Activated CD8-positive, alpha-beta memory T cell treated with anti-CD3 and anti-CD28 coated beads for 24 hours (primary cell): ENCODE measurements at places on chromosomes 1 and 21.

GRCh38 chr1:213327017-213327667 is 276.1 kb downstream of the RPS6KC1 start:
- no peak for DNase-seq

GRCh38 chr21:17442165-17442564 is 70.7 kb upstream of the CXADR start:
- DNase-seq, result no peak

DNA sequence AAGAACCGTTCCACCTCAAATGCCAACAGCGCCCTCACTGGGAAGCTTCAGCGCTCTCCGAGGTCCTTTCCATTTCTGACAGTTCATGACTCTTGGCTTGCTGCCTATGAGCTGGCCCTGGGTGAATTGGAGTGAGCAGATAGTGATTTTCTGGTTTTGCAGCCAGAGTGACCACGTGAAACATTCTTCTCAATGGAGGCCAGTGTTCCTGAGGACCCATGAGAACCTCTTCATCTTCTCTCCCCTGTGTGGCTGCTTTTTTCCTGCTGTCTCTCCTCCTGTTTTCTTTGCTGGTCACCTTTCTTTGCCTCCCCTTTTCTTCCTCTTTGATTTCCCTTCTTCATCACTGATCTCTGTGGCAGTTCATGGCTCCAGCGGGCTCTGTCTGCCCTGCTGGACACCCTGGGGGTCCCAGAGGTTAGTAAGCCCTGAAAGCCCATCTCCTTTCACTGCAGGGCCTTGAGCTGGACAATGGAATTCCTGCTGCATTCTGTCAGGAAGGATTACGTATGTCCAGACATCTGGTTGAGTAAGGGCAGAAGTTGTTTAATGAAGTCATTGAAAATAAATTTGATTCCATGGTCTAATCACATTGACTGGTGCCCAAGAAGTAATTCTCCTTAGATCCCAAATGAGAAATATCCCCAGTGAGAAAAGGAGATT is 29.9 kb downstream of the VASH2 start:
- no peak for DNase-seq

DNA sequence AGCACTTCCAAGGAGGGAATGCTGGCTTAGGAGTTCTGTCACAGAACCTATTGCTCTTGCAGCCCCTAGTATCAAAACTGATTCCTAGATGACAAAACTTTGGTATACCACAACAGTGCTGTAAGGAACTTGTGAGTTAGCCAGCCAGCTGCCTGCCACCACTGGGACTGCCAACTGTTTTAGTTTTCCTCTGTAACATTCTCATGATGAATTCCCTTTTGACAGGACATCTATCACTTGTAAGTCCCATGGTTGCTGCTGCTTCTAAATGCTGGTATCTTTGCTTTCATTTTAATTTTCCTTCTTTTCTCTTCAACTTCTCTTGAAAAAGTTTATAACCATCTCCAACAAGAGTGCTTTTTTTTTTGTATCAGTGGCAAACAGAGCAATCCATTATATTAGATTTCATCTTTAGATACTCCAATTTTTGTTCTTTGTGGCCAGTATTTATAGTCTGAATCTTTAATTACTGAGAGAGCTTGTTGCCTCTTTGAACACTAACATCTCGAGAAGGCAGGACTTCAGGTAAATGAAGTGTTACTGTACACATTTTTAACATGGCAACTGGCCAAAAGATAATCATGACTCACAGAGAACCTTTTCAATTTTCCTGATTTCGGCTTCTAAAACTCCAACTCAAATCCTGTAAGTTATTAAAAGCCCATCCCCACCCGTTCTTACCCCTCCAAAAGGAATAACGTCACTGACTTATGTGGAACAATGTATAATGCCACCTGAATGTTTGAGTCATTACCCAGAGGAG is 19.8 kb downstream of the DBT start:
- no peak for DNase-seq

- DNase-seq, result no peak
These were observed 3.1 kb upstream of the LIN9 start for GRCh38 chr1:226312065-226312464.

DNA sequence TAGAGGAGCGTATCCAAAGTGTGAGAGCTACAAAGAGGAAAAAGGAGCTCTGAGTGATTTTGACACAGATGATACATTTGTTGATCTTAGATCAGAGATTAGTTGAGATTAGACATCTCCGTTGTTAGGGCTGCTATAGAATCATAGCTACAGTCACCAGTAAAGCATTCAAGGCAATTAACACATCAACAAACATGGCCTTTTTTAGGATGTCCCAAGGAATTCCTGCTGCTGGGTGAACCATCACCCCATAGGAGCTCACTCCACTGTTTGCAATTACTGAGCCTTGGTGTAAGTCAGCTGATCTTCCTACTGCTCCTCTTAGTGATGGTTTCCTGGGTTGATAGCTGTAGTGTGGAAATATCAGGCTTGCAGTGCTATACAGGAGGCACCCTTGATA is 6.7 kb upstream of the RSRP1 start:
- no peak for DNase-seq

DNA sequence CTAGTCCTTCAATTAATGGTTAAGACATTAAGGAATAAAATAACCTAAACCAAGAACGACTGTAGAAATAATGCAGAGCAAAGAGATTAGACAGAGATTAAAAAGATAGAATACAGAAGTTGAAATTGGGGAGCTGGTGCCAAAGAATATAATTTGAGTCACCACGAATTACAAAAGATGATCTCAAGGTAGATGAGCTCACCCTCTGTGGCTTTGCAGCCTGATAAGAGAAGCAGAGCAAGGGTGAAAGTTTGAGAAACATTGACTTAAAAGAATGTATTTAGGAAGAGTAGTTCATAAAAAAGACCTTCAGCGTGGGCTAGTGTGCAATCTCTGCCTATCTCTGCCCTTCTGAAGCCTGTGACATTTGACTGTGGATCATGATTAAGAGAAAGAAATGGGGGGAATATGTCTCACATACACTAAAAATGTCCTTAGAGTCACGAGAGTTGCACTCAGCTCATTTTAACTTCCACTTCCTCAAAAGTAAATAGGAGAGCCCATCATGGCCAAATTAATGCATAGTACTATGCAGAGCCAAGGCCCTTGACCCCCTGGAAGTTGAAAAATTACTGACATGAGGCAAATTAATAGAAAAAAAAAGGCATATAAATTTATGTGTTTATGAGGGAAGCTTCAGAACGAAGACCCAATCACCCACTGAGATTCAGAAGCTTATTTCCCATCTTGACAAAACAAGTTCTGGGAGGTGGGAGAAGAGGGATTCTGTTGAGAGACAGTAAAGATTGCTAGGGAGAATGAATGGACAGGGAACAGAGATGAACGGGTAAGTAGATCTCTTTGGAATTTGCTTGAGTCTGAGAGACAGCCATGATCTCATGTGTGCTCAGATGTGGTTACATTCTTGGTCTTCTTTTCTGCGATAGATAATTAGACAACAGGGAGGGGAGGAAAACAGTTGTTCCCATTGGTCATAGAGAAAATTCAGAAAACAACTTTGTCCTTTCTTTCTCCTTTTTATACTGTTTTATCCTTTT is 395.4 kb upstream of the LRRC7 start:
- DNase-seq, result no peak

- DNase-seq, result no peak
These were observed 53.4 kb upstream of the EDN2 start for GRCh38 chr1:41537788-41538351.

- DNase-seq, result no peak
These were observed 43.6 kb upstream of the IFFO2 start for GRCh38 chr1:19000065-19000464.

GRCh38 chr1:89883030-89883379 is 62.2 kb downstream of the LRRC8D start:
- no peak for DNase-seq

GRCh38 chr1:226586650-226587422 is 38.3 kb downstream of the STUM start:
- no peak for DNase-seq

DNA sequence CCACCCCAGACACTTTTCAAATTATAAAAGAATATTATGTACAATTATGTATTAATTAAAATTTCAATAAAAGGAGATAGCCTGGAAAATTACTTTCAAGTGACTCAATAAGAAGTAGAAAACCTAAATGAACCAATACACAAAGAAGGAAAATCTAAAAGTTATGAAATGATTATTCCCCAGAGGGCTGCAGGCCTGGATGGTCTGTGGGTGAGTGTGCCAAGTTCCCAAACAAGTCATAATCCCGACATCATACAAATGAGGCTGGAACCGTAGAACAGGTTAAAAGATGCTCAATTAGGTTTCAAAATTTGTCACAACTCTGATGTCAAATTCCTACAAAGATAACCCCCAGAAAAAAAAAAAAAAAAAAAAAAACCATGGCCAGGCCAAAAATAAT is 12.7 kb downstream of the SPATC1L start:
- DNase-seq, result no peak

DNA sequence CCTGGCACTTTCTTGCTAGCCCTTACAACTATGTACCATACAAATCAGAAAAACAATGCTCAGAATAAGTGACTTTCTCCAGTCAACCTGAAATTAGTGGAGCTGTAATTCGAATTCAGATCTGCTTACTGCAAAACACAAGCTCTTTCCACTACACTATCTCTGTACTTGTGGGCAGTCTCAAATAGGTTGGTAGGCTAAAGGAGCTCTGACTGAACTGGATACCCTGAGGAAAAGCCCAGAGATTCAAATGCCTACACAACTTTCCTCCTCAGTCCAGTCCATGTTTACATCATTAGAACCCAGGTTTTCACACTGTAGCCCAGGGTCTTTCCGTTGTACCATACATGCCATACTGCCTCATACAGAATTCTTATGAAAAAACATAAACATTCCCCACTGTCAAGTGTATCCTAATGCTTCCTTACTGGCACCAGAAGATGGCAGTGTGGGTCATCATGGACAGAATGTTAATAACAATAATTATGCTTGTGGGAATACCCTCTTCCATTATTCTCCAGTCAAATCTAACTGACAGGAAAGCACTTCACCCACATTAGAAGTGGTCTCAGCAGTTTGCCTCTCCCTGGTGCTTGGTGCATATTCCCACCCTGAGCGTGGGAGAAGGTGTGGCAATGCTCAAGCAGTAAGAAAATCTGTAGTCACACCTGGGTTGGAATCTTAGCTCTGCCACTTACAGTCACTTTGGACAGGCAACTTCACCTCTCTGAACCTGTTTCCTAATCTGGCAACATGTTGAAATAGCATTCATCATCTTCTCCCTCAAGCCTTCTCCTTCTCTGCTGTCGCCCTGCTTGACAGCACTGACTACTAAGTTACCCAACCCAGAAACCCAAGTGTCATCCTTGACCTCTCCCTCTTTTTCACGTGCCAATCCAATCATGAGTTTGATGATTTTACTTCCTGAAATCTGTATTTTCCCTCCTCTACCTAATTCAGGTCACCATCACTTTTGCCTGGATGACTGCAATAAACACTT is 14.4 kb upstream of the ZFYVE9 start:
- no peak for DNase-seq

GRCh38 chr1:233867028-233867427 is 37.4 kb upstream of the SLC35F3 start:
- DNase-seq, result no peak
